Fibroblast of the aortic adventitia (primary cell): ENCODE measurements at places on chromosomes 1 and 21.
A peak's percentile ranks its signal among the peaks of the same experiment; 100 is the strongest.

DNA sequence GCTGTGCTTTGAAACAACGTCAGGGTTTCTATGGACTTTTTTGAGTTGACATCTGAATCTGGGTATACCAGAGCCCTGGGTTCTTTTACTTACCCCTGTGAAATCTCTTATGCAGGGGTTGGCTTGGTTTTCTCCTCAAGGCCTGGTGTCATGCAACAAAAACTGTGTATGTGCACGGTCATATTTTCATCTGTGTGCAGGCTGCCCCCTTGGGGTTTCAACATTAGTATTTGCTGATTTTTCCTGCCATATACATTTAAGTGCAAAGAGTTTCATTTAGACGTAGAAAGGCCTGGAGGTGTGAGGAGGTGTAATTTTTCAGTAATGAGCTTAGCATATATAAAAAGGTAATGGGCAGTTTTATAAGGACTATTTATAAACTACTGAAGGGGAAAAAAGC lies 22.0 kb upstream of the ZBTB18 start:
- peak; percentile 9 for DNase-seq

- DNase-seq: peak; percentile 49
Measured at GRCh38 chr1:231487019-231487418, 41.5 kb upstream of the TSNAX start.

GRCh38 chr1:93908394-93909145 lies 660 bp downstream of the GCLM start:
- peak; percentile 18 for DNase-seq

DNA sequence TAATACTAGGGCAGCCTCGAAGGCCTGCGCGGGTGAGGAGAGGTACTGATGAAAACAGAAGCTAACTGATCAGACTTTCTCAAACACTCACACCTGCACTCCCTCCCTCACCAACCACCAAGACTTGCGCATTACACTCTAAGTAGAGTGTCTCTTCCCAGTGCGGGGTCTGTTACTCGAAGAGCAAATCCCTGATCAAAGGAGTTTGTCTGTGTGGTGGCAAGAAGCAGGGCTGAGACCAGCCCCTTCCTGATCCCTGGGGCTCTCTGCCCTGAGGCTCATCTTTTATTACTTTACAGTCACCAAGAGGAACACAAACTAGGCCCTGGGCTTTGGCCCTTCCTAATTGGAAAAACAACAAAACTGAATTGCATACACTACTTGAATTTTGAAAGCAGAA lies 19.5 kb upstream of the TSNAX start:
- no peak for DNase-seq

DNA sequence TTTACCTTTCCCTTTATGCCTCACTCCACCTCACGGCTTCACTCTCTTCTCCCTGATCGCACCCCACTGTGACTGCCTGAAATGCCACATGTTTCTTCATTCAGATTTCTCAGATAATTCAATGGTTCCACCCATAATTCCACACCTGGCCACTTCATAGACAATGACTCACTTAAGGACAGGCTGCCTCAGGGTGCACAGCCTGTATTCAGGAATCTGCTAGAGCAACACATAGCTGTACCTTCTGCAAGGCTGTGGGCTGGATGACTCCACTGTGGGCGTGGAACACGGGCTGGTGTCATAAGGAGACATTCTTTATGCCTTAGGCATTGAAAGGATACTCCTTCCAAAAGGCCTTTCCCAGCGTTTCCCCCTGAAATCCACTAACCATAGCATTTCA lies 36.1 kb downstream of the L1TD1 start:
- peak; percentile 4 for DNase-seq

GRCh38 chr1:110097507-110098221 lies 14.6 kb upstream of the UBL4B start:
- no peak for DNase-seq

DNA sequence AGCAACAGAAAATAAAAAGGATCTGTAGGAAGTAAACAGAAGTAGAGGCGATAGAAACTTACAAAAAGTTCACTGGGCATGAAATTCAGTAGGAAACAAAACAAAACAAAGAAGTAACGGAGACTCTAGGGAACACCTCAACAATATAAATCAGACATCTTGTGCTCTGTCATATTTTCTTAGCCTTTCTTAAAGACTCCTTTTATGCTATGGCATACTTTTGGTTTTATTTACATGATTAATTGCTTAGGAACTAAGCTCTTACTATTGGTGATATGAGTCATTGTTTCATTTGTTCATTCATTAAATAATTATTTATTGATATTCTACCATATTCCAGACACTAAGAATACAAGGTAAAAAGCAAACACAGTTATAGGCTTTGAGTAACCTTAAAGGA lies 126.6 kb downstream of the KCNT2 start:
- no peak for DNase-seq

DNA sequence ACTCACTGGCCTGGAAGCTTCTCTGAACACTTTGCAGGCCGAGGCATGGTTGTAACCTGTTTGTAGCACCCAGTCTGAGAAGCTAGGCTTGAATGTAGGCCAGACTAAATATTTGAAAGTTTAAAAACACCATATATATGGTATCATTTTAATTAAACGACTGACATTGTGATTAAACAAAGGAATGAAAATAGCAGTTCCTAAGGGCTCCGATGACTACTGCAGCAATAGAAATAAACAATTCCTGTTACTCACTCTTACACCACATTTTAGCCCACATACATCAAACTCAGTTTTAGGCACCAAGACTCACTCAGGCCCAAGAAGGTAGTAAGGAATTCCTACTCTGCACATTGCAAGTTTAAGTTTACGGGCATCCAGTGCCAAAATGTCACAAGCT lies 281.2 kb downstream of the AKT3 start:
- DNase-seq: peak; percentile 37

DNA sequence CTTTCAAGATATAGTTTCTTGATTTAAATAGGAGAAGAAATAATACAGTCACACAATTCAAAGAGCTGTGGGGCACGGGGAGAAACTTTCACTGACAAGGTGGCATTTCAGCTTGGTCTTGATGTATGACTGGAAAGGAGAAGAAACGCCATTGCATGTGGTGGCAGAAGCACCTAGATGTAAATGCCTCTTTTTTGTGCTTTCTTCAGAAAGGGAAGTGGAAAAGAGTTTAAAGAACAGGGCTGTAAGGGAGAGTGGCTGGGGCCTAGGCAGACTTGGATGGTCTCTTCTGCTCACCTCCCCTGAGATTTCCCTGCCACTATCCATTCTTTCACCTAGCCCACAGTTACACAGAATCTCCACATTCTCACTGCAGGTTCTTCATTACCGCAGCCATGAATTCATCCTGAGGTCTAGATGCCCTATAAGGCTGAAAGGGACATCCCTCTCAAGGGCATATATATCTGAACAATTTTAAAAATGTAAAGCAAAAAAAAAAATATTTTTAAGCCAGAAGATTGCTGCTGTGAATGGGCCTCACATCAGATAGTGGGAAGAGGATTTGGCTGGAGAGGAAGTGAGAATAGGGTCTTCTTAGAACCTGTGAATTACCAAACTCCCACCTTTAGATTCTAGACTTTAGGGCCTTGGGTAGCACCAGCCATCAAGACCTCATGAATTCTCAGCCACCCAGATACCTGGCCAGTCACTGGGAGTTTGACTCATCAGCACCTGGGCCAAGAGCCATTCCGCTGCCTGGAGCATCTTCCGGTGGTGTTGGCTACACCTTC lies 23.4 kb downstream of the CACNA1E start:
- no peak for DNase-seq

DNA sequence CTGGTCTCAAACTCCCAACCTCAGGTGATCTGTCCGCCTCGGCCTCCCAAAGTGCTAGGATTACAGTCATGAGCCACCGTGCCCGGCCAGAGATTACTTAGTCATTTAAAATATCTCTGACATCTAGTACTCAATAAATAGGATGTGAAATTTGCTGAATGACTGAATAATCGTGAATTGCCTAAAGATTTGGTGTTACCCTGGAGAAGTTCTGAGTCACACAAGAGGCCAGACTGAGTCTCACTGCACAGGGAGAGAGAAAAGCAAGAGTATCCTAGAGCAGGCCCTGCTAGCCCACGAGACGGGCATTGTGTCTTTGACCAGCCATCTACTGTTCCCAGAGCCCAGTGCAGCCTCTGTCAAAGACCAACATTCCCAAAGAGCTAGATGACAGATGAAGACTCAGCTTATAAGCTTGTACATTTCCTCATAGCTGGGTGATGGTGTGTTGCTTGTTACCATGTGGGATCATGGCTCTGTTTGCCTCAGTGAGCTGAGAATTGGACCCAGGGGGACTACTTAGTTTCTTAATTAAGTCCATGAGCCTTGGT lies 5.6 kb upstream of the EIF4G3 start:
- no peak for DNase-seq

DNA sequence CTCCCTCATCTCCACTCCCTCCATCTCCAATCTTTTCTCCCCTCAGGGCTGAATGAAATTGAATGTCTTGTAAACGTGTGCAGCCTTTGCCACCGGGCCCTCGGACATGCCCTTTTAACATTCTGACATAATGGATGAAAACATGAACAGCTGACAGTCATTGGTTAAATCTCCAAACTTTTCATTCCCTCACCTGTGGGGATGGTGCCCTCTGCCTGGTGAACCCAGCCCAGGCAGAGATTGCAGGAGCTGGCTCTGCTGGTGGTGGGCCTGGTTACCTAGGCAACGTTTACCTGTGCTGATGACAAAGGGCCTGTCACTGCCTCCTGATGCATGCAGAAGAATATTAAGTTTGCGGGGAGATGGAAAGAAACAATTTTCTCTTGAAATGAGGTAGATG lies 21.3 kb downstream of the ST6GALNAC3 start:
- no peak for DNase-seq

DNA sequence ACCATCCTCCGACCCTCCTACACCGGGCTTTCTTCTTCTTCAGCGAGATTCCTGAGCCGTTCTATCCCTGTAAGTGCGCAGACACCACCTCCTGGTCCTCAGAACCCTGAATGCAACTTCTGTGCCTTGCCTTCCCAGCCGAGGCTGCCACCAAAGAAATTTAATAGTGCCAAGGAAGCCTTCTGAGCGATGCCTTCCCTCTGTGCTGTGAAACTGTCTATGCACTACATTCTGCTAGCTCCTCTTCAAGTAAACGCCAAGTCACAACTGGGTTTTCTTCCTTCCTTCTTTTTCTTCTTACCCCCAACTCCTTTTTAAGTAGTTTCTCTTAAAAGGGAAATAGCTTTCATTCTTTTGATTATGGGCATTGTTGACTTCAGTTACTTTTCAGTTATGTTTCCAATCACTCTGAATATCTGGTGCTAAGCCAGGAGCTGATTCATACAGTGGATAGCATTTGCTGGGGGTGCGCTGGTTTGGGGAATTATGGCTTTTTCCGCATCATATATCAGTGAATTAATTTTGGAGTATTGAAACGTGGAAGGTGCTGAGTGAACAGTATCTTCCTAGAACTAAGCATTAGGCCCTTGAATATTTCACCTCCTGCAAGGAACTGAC lies 38.6 kb upstream of the GPR88 start:
- peak; percentile 13 for DNase-seq

- DNase-seq: no peak
Measured at GRCh38 chr1:116987256-116987555, 14.4 kb upstream of the CD101 start.

DNA sequence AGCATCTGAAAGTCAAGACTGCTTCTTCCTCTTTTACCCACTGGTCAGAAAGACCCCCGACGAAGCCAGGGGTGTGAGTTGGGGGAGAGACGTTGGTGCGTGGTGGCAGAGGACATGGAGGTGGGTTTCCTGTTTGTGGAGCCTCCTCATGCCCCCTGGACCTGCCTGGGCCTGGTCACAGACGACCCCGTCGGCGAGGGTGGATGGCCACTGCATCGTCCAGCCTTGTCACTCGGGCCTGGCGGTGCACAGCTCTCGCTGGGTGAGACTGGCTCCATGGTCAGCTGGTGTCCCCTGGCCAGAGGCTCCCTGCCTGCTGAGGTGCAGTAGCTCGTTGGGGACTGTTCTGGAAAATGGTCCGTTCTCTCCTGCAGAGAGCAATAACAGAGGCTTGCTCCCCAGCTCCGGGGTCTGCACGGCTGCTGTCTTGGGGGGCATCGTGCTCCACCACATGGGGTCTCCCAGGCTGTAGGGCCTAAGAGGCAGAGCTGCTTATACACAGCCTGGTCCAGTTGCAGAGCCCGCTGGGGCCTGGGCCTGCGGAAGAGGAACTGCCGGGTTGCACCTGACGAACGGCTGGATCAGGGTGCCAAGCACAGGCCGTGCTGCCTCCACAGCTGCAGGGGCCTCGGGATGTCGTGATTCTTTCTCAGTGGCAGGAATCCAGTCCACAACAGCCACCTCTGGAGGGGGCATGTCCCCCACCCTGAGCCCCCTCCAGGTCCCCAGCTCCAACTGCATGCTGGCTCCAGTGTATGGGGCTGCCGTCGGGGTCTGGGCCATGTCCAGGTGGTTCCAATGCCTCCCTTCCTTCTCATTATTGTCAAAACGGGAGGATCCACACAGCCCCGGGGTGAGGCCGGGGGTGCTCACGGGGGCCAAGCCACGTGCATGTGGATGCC lies 18.0 kb upstream of the ACTRT2 start:
- DNase-seq: no peak

- DNase-seq: no peak
Measured at GRCh38 chr1:115670476-115671175, 28.9 kb downstream of the VANGL1 start.

- no peak for DNase-seq
Measured at GRCh38 chr1:234692966-234693580, 83.1 kb upstream of the IRF2BP2 start.

DNA sequence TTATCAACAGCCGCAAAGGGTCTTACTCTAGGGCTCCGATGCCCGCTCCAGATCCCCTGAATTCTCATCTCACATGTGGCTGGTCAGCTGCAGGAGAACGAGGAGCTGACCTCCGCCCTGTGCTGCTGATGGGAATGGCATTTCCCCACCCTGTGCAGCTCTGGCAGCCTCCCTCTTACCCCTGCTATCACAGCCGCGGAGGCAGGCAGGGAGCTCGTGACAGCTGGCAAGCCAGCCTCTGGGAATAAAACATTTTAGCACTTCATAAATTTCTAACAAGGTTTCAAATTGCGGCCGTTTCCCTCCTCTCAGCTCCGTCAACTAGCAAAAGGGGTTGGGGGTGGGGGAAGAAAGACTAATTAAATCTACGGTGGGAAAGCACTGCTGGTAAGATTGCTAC lies 81.1 kb downstream of the DSCAM start:
- no peak for DNase-seq

- DNase-seq: no peak
Measured at GRCh38 chr1:200862713-200863415, 9.9 kb upstream of the GPR25 start.
